T-helper 2 cell (primary cell): ENCODE measurements at places on chromosomes 7 and 10.

GRCh38 chr7:139620676-139621344 lies 97.3 kb downstream of the CLEC2L start:
- DNase-seq: peak; percentile 61

DNA sequence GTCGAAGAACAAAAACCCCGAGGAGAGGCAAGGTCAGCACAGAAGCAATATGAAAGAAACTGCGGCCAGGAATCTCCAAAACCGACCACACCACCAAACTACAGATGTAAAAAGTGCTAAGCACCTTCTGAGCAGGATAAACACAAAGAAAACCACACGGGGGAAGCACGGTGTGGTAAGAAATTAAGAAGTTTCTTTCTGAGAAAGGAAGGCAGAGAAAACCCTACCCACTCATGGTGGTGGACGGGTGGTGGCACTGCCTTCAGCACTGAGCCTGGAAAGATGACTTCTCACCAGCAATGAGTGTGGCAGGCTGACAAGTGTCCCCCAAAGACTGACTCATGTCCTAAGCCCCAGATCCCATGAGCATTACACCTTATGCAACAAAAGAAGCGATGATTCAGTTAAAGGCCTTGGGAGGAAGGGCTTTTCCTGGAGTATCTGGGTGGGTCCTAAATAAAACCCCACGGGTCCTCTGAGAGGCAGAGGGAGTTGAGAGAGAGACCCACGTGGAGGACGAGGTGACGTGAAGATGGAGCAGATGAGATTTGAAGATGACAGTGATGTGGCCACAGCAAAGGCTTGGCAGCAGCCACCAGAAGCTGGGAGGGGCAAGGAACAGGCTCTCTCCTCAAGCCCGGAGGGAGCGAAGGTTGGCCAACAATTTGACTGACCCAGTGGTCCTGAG lies 124.9 kb downstream of the DLG5 start:
- DNase-seq: no peak

- no peak for DNase-seq
Observed at GRCh38 chr10:48484911-48485310, 120.0 kb downstream of the ARHGAP22 start.

- DNase-seq: no peak
Observed at GRCh38 chr7:47338026-47338425, 243.9 kb downstream of the TNS3 start.

- peak; percentile 53 for DNase-seq
Observed at GRCh38 chr10:130140425-130140824, 4.2 kb downstream of the GLRX3 start.

- peak; percentile 17 for DNase-seq
Observed at GRCh38 chr10:104127411-104127810, 5.4 kb downstream of the SFR1 start.

GRCh38 chr10:11095374-11095801 lies 77.7 kb downstream of the CELF2 start:
- DNase-seq: no peak

- no peak for DNase-seq
Observed at GRCh38 chr7:25895792-25896171, 256.2 kb upstream of the NFE2L3 start.

- DNase-seq: no peak
Observed at GRCh38 chr7:30091987-30092386, 42.8 kb upstream of the MTURN start.

DNA sequence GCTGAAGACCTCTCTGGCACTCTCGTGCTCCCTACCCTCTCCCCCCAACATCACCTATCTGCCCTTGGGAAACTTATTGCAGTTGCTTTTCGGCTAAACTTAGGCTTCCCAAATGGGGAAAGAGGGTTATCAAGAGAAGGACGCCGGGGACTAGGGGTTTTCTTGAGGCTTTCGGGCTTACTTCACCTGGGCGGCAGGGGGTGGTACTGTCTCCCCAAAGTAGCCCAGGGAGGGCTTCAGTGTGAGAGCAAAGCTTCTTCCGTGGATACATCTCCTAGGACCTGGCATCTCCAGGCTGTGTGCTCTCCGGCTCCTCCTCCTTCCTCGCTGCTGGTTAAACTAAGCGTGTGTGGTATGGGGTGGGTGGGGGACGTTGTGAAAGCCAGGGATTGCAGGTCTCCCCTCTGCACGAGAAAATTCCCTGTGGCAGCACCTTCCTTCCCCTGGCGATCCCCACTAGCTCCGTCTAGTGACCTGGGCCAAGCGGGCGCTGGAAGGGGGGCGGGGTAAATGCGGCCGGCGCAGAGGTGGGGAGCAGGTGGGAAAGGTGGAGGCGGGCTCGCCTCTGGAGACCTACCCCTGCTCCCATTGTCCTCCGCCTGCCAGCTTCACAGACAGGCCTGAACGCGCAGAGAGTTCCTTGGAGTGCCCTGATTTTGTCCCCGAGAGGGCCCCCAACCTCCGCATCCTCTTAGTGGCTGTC lies 1.1 kb downstream of the PLXDC2 start:
- no peak for DNase-seq

GRCh38 chr10:84352251-84352842 lies 24.0 kb downstream of the CCSER2 start:
- peak; percentile 67 for DNase-seq

GRCh38 chr10:16304311-16304710 lies 132.5 kb upstream of the PTER start:
- DNase-seq: no peak

GRCh38 chr10:22320591-22321155 lies at the start of gene BMI1:
BMI1 (plus strand) TSS chr10:22321099; CDS start chr10:22326450, 5,351 bp downstream.
- peak; percentile 51 for DNase-seq

DNA sequence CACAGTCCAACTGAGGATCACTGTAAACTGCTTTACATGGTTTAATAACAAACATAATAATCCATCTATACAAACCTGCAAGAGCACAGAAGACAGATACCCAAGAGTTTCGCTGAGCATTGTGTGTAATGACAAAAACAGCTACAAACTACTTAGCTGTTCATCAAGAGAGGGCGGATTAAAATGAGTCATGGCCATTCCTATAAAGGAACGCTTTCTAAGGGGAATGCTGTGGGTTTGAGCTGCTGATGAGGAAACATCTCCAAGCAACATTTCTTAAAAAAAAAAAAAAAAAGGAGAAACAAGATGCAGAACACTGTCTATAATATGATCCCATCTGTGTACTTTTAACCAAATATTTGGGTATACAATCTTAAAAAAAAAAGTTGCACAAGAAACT lies 33.8 kb downstream of the VOPP1 start:
- DNase-seq: no peak

DNA sequence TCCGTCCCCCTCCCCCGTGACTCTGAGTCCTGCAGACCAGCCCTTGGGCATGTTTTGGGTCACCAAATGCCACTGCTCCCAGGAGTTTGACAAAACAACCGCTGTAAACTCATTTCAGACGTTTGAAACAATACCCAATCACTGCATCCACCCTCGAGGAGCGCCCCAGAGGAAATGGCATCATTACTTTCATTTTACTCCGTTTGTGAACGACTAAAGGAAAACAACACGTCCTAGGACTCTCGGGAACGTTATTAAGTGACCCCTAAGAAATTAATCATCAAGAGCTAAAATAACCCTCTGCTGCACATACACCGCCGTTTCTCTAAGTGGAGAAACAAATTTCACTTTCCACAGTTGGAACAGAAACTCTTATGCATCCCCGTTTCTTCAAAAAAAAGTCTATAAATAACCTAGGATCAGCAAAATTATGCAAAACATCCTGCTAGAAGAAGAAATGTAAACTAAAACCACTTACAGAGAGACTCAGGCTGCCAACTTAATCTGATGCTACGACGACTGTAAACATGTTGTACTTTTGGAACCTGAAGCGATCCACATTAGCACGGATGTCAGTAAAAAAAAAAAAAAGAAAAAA lies 109.9 kb upstream of the EFCAB10 start:
- peak; percentile 21 for DNase-seq

- no peak for DNase-seq
Observed at GRCh38 chr7:132547821-132548220, 28.4 kb downstream of the PLXNA4 start.

DNA sequence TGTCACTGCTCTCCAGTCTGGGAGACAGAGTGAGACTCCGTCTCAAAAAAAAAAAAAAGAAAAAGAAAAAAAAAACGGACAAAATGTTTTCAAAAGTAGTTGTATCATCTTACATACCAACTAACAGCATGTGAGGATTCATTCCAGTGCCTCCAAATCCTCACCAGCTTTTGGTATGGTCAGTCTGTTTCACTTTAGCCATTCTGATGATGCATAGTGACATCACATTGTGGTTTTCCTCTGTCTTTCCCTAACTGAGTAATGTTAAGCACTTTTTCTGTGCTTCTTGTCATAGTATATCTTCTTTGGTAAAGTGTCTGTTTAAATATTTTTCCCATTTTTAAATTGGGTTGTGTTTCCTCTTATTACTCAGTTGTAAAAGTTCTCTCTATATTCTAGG lies 251.4 kb upstream of the CTBP2 start:
- DNase-seq: no peak

GRCh38 chr10:80700760-80701444 lies 163.2 kb downstream of the SH2D4B start:
- DNase-seq: no peak

- no peak for DNase-seq
Observed at GRCh38 chr7:105810556-105810955, 65.8 kb downstream of the ATXN7L1 start.
